Vagina (tissue), 2 donors: ENCODE measurements at places on chromosomes 5 and 9.

DNA sequence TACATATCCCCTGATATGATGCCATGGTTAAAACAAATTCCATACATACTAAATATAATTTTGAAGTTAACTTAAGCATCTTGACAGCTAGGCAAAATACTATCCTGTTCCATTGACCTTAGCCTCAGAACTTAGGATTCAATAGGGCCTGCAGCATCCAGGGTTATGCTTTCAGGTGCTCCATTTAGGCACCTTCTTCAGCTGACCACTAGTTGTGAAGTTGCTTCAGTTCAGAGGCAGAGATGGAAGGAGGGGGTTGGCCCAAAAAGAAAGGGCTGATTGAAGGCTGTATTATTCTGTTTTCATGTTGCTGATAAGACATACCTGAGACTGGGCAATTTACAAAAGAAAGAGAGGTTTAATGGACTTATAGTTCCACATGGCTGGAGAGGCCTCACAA, 7.0 kb upstream of the NREP start:
- no peak overlapping the region for H3K27ac ChIP-seq
- no peaks in the 10 kb centered on the region for H3K4me1 ChIP-seq
- H3K27me3 ChIP-seq = no peaks in the 10 kb centered on the region
- no peak overlapping the region for H3K4me3 ChIP-seq
- H3K36me3 ChIP-seq = no peaks in the 10 kb centered on the region

GRCh38 chr5:180326989-180327565, 26.1 kb downstream of the GFPT2 start:
- H3K36me3 ChIP-seq = no peaks in the 10 kb centered on the region
- no peak for DNase-seq
- peaks cover 22% of the 10 kb centered on the region for H3K4me1 ChIP-seq
- H3K27me3 ChIP-seq = no peaks in the 10 kb centered on the region
- no peak overlapping the region for H3K27ac ChIP-seq
- no peak overlapping the region for H3K4me3 ChIP-seq

GRCh38 chr5:113250341-113250953, 184.3 kb downstream of the TSSK1B start:
- H3K27me3 ChIP-seq = no peaks in the 10 kb centered on the region
- no peak for DNase-seq
- H3K4me1 ChIP-seq = peaks cover 56% of the 10 kb centered on the region

DNA sequence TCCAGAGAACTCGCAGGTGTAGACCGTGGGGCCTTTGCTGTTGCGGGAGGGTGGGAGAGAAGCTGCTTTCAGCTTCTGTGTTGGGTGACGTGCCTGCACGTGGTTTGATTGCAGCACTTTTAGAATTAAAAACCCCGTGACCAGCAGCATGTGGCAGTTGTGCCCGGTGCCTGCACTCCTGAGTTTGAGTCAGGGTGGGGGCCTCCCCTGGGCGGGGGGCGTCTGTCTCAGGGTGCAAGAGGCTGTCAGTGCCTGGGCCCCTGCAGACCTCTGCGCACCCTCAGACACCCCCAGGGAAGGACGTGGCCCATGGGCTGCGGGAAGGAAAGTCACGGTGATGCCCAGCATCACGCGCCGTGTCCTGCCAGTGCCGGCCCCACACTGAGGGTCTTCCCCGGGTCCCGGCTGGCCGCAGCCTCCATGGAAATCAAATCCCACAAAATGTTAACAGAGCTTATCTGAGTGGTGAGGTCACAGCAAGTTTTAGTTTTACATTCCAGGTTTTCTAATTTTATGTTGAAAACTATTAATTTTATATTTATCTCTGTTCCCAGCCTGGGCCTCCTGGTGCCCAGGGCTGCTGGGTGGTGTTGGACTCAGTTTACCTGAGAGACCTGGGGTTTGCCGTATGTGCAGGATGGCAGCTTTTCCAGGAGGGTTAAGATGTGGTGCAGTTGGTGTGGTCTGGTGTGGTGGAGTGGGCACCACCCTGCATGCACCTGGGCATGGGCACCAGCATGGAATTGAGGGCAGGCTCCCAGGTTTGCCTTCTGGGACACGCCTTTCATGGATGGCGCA, 33.3 kb downstream of the AHRR start:
- no peaks in the 10 kb centered on the region for H3K4me1 ChIP-seq
- H3K27me3 ChIP-seq = no peaks in the 10 kb centered on the region
- DNase-seq = no peak

- no peak for DNase-seq
- no peak overlapping the region for H3K4me3 ChIP-seq
- no peaks in the 10 kb centered on the region for H3K27me3 ChIP-seq
- H3K27ac ChIP-seq = no peak overlapping the region
Observed at GRCh38 chr5:133977161-133977787, 8.8 kb upstream of the C5orf15 start.

DNA sequence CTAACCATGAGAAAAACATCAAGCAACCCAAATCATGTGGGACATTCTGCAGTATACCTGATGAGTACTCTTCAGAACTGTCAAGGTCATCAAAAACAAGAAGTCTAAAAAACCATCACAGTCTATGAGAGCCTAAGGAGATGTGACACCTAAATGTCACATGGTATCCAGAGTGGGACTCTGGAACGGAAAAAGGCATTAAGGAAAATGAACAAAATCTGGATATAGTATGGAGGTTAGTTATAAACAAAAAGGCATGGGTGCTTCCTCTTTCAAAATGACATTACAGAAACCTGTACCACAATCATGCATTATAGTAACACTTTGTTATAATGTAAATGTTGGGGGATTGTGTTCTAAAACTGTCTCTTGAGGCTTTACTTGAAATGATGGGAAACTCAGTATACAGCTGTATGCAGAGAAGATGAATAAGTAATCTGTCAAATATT, 47.4 kb downstream of the PRKACG start:
- no peaks in the 10 kb centered on the region for H3K4me1 ChIP-seq
- H3K27ac ChIP-seq = no peak overlapping the region
- H3K36me3 ChIP-seq = no peaks in the 10 kb centered on the region
- H3K4me3 ChIP-seq = no peak overlapping the region
- no peak for DNase-seq
- no peaks in the 10 kb centered on the region for H3K27me3 ChIP-seq

- DNase-seq = no peak
- H3K4me3 ChIP-seq = no peak overlapping the region
- no peaks in the 10 kb centered on the region for H3K27me3 ChIP-seq
- H3K4me1 ChIP-seq = no peaks in the 10 kb centered on the region
- H3K36me3 ChIP-seq = peaks cover 33% of the 10 kb centered on the region
- no peak overlapping the region for H3K27ac ChIP-seq
Observed at GRCh38 chr5:5473226-5473625, 50.7 kb downstream of the ICE1 start.

GRCh38 chr5:151449297-151449696, 1.9 kb downstream of the SLC36A1 start:
- no peaks in the 10 kb centered on the region for H3K27me3 ChIP-seq
- H3K4me3 ChIP-seq = no peak overlapping the region
- no peak for DNase-seq
- H3K4me1 ChIP-seq = peaks cover 13% of the 10 kb centered on the region
- H3K36me3 ChIP-seq = no peaks in the 10 kb centered on the region

- DNase-seq = no peak
- no peak overlapping the region for H3K4me3 ChIP-seq
Observed at GRCh38 chr5:31911291-31912265, 262.5 kb downstream of the GOLPH3 start.

GRCh38 chr5:168528521-168529373, at the start of gene FBLL1:
Gene FBLL1 (plus strand): TSS chr5:168529305. CDS start chr5:168529505, 200 bp downstream.
- H3K4me1 ChIP-seq = peaks cover 11% of the 10 kb centered on the region
- no peak within 1 kb of the TSS for H3K27ac ChIP-seq
- H3K27me3 ChIP-seq = no peaks in the 10 kb centered on the region
- DNase-seq = no peak
- peak within 1 kb of the TSS; percentile 50 for H3K4me3 ChIP-seq
- no peaks in the 10 kb centered on the region for H3K36me3 ChIP-seq

- H3K4me3 ChIP-seq = no peak overlapping the region
- no peaks in the 10 kb centered on the region for H3K27me3 ChIP-seq
- no peaks in the 10 kb centered on the region for H3K4me1 ChIP-seq
- DNase-seq = no peak
- no peaks in the 10 kb centered on the region for H3K36me3 ChIP-seq
Observed at GRCh38 chr9:130980526-130980925, 28.4 kb upstream of the LAMC3 start.

GRCh38 chr5:42036379-42036778, 111.3 kb downstream of the FBXO4 start:
- no peak overlapping the region for H3K27ac ChIP-seq
- no peaks in the 10 kb centered on the region for H3K36me3 ChIP-seq
- DNase-seq = no peak
- no peaks in the 10 kb centered on the region for H3K27me3 ChIP-seq
- peaks cover 6% of the 10 kb centered on the region for H3K4me1 ChIP-seq
- H3K4me3 ChIP-seq = no peak overlapping the region

- no peak overlapping the region for H3K4me3 ChIP-seq
- DNase-seq = no peak
- peaks cover 46% of the 10 kb centered on the region for H3K4me1 ChIP-seq
- H3K27me3 ChIP-seq = no peaks in the 10 kb centered on the region
- no peaks in the 10 kb centered on the region for H3K36me3 ChIP-seq
Observed at GRCh38 chr9:114203410-114204140, 48.2 kb downstream of the COL27A1 start.

- H3K27me3 ChIP-seq = no peaks in the 10 kb centered on the region
- DNase-seq = no peak
Observed at GRCh38 chr5:38371596-38371995, 113.2 kb downstream of the EGFLAM start.

DNA sequence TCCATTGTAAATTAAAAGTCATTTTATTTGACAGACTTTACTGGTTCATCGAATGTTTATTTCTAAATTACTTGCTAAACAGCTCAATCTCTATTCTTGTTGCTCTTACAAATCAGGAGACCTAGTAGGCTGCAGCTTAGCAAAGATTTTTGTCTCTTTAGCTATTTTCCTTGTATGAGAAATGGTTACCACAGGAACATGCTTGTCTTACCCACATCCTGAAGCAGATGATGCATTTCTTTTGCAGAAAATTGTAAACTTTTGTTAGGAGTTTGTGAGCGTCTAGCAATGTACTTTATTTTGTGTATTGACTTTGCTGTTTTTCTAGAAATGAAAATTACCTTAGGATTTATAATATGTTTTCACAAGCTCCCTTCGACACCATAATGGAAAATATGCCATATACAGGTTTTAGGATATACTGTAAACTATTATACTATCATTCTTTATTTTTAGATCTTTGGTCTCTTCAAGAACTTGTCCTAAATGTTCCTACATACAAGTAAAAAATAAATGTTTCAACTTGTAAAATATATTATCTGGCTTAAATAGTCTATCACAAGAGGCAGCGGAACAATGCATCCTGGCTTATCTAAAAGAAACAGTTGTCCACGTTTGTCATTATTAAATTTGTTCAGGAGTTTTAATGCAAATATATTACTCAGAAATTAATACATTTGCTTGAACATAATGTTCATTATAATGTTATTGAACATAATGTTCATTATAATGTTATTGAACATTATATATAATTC, 54.1 kb downstream of the SPEF2 start:
- H3K36me3 ChIP-seq = no peaks in the 10 kb centered on the region
- DNase-seq = no peak
- no peak overlapping the region for H3K4me3 ChIP-seq
- H3K27me3 ChIP-seq = no peaks in the 10 kb centered on the region

DNA sequence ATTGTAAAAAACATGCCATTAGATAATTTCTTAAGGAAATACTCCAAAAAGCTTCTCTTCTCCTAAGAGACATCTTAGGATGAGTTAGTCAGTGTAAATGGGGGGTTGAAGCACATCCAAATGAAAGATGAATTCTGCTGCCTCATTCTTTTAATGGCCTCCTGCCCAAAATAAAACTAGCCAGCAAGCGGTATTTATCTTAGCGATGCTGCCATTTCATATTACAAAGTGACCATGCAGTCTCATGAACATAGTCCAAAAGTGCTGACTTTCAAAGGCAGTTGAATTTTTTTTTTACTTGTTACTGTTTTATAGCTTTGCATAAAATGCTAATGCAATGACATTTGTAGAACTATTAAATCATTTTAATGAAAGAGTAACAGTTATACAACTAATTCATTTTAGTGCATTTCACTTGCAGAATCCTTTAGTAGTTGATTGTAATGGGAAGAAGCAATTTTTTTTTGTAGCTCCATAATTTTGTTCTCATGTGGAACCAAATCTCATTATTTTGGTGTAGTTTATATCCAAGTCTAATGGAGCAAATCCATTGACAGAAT, 151.5 kb downstream of the CAVIN4 start:
- no peaks in the 10 kb centered on the region for H3K27me3 ChIP-seq
- H3K4me1 ChIP-seq = no peaks in the 10 kb centered on the region
- H3K36me3 ChIP-seq = no peaks in the 10 kb centered on the region
- H3K4me3 ChIP-seq = no peak overlapping the region
- DNase-seq = no peak

DNA sequence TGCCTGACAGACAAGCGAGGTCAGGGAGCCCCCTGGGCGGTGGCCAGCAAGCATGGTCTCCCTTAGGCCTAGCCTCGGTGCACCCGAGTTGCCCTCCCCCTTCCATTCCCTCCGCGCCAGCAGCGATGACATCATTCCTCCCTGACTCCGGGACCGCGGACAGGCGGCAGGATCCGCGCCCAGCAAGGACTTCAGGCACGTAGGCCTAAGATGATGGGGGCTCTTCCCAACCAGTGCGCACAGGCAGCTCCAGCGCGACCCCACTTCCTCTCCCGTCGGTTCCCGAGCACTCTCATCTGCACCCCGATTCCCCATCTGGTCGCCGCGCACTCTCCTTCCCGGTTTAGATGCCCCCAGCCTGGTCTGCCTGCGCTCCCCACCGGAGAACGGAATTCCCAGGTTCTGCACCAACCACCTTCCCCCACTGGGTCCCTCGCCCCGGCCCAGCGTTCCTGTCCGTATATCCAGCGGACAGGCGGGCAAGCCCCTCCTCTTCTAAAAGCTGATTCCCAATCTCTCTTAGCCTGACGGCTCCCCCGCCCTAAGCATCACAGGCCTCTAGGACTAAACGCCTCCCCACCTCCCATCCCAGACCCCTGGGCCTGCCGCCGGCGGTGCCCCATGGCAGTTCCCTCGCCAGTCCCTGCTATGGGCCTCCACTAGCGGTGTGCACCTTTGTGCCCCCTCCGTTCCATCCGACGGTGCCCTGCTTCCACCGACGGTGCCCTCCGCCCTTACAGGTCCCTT, 931 bp downstream of the FAM219A start:
- no peak for DNase-seq
- peak overlapping the region; percentile 83 for H3K27ac ChIP-seq
- peaks cover 29% of the 10 kb centered on the region for H3K4me1 ChIP-seq

DNA sequence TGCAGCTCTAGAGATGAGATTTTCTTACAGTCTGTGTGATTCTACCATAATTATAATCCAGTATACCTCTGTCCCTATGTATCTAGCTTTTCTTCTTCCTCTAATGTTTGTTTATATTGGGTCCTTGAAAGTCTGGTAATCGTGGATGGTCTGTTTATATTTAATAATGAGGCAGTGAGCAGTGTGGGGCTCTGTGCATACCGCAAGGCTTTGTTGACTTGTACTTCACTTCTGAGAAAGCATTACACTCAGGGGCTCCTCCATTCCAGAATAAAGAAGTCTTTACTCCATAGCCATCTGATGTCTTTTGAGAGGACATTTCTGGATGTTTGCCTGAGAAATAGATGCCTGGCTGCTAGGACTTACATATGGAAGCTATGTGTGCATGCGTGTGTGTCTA, 4.5 kb upstream of the MPDZ start:
- H3K27me3 ChIP-seq = no peaks in the 10 kb centered on the region
- H3K4me1 ChIP-seq = no peaks in the 10 kb centered on the region
- no peak for DNase-seq

GRCh38 chr5:66223637-66224036, 79.5 kb downstream of the SREK1 start:
- H3K4me3 ChIP-seq = no peak overlapping the region
- no peaks in the 10 kb centered on the region for H3K36me3 ChIP-seq
- no peaks in the 10 kb centered on the region for H3K27me3 ChIP-seq
- no peak overlapping the region for H3K27ac ChIP-seq
